ENCODE measurements at places on chromosomes 7 and 10.

DNA sequence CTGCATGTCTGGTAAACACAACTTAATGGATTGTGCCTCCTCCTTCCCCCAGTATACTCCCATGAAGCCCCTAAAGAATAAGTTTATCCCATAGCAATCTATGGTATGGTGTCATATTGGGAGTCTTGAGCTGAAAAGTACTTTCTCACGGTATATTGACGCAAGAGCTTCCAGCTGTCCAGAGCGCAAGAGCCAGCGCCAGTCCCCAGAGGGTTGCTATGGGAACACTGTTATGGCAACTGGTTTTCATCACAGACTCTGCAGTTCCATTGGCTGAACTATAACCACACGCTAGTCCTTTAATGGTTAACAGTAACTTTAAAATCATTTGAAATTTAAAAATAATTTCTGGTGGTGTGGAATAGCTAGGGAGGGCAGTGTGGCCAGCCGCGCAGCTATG lies 46.9 kb downstream of the PRPF18 start:
- no peak for DNase-seq

DNA sequence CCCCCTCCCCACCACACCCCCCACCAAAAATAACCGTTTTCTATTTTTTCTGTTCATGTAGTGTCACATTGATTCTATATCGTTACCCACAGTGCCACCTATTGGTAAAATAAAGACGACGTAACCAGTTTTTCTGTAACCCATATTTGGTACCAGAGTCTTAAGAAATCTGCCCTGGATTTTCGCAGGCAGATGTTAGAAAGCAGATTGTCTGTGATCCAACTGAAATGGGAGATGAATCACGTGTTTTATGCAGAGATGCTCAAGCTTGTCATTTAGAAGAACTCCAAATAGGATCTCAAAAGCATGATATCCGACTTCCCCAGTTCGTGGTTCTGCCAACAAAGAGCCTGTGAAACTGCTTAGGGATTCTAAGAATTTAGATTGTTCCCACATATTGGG lies 261.1 kb upstream of the CSTF2T start:
- DNase-seq: peak; percentile 1

GRCh38 chr7:91355695-91356435 lies 91.6 kb downstream of the FZD1 start:
- DNase-seq: no peak

GRCh38 chr7:157861551-157861950 lies 524.7 kb downstream of the DNAJB6 start:
- DNase-seq: no peak

DNA sequence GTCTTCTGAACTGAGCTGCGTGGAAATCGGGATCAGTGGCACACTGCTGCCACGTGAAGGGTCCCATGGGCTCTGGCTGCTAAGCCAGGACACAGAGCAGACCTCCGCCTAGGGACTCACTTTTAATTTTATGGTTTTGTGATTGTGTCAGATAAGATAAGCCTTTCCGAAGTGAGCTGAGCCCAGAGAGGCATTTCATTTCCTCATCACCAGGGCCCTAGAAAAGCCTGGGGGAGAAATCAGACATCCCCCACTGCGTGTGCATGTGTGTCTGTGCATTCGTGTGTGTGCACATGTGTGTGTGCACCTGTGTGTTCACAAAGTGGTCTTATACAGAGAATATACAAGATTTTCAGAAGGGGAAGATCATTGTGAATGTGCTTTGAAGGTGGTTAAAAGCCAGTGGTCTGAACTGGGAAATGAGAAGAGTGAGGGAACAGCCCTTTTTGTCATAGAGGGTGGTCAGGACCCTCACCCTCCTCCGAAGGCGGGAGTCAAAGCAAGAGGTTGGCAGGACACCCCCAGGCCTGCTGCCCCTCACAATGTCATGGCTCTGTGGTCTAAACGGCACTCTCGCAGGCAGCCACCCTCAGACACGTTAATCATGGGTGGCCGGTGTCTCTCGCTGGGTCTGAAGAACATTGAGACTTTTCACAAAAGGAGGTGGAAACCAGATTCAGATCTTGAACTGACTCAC lies 176.1 kb upstream of the PFKP start:
- DNase-seq: no peak

DNA sequence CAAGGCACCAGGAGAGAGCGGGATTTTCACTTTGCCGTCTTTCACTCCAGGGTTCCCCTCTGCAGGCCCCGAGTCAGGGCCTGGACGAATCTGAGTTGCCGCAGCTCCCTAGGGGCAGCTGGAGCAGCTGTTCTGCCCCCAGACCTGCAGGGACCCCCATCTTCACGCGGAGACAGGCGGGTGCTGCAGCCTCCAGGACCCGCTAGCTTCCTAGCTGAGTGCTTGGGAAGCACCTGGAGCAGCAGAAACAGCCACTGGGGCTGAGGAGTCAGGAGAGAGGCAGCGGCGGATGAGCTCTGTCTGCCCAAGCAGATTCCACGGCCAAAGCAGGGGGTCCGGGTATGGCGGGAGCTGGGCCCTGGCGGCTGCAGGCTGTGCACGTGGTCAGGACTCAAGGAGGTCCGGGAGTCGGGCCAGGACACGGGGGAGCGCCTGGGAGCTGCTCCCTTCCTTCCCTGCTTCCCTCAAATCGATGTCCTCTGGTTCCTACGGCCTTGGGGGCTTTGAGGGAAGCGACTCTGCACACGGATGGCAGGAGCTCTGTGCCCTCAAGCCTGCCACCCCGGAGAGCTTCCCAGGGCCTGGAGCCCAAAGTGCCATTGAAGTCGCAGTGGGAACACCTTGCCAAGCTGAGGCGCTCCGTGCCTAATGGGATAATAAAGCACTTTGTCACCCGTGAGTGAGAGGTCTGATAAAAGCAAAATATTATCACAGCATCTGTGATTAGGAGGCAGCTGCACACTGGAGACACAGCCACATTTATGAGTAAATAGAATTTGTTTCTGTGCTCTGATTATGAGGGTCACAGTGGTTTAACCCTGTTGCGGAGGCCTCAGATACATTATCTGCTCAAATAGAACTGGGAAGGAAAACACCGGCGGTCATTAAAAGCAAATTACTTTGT lies 17.2 kb downstream of the MNX1 start:
- DNase-seq: no peak

- DNase-seq: no peak
Observed at GRCh38 chr7:6495597-6496262, 48.0 kb upstream of the DAGLB start.

- no peak for DNase-seq
Observed at GRCh38 chr7:13159003-13159402, 471.6 kb downstream of the ARL4A start.

DNA sequence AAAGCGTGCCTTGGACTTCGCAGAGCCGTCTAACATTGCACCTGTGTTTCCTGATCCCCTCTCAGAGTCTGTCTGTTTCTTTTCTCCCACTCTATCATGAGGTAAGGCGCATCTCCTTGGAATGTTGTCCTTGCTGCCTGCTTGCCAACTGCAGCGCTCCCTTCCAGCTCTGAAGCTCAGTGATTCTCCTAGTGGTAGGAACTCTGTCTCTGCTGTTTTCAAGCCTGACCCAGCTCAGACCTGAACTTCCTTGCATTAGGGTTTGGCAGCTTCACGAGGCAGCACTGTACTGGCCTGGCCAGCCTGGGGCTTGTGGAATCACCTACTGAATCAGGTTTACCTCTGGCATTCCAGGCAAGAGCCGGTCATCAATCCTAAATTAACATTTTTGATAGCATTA lies 123.9 kb downstream of the CREB5 start:
- no peak for DNase-seq

DNA sequence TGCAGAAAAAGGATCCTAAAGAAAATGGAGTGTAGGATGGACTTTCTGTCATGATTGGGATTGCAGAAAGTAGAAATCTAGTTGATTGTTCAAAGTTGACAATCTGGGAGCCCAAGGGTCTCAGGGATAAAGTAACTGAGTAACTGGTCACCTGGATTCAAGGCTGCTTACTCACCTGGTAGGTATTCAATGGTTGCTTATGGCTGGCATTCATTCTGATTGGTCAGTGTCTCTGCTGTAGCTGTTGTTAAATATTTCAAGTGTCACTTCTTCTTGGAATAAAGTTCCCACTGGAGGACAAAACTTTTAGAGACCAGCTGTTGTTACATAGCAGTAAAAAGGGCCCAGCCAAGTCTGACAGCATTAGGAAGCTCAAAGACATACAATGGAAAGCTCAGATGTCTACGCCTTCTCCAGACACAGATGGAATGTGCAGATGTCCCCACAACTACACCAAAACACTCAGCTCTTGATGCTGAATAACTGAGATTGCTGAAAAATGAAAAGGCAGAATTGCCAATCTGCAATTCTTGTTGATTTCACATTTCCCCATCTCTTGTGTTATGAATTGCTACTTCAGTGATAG lies 106.9 kb downstream of the ZNF467 start:
- no peak for DNase-seq
